ENCODE measurements at places on chromosomes 12 and 14.

- no peak for DNase-seq
These were observed 54.1 kb upstream of the ARHGAP5 start for GRCh38 chr14:32022938-32023466.

DNA sequence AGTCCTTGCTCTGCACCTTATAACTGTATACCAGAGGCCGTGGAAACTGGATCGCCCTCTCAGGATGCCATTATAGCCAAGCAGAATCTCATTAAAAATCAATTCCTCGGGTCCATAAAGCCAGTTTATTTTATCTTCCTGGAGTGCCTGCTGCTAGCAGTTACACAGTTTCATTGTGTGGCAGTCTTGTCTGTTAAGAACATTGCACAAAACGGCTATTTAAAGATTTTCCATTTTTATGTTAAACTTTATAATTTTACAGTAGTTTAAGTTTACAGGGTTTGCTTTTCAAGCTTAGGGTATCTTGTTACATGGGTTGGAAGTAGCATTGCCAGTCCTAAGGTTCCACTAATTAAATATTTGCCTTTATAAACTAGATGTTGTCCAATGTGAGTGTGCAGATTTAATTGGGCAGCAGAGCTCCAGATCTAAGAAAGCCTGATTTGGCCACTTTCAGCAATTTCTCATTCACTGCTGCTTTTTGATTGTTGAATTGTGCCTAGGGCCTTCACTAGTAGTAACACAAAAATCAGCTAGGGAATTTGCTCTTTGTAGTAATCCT is 17.0 kb downstream of the TMEM30B start:
- DNase-seq = no peak

DNA sequence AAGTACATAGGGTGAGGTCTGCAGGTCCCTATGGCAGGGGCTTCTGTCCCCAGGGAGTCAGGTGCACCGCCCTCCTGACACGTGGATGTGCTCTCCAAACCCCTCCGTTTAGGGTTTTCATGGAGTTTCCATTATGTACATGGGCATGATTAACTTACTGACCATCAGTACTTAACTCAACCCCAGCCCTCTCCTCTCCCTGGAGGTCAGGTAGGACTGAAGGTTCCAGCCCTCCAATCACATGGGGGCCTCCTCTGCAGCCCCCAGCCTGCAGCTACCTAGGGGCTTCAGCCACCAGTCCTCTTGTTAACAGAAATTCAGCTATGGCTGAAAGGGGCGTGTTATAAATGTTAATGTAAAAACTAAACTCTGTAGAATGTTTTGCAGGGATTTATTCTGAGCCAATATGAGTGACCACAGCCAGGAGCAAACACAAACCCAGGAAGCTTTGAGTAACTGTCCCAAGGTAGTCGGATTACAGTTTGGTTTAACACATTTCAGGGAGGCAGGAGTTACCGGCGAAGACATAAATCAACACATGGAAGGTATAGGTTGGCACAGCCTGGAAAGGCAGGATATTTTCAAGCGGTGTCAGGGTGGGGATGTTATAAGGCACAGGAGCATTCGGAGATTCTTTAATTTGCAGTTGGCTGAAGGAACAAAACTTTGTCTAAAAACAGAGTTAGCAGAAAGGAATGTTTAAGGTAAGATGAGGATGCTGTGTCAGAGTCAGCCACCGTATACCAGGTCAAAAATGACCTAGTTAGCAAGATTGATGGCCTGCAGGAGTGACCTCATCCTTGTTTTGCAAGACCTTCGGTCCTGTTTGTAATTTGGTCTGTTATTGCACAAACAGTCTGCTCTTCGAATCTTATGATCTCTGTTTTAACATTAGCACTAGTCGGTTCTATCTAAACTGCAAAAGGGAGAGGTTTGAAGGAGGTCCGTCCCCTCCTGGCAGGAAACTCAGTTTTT is 75.2 kb downstream of the TNFAIP2 start:
- DNase-seq = no peak

DNA sequence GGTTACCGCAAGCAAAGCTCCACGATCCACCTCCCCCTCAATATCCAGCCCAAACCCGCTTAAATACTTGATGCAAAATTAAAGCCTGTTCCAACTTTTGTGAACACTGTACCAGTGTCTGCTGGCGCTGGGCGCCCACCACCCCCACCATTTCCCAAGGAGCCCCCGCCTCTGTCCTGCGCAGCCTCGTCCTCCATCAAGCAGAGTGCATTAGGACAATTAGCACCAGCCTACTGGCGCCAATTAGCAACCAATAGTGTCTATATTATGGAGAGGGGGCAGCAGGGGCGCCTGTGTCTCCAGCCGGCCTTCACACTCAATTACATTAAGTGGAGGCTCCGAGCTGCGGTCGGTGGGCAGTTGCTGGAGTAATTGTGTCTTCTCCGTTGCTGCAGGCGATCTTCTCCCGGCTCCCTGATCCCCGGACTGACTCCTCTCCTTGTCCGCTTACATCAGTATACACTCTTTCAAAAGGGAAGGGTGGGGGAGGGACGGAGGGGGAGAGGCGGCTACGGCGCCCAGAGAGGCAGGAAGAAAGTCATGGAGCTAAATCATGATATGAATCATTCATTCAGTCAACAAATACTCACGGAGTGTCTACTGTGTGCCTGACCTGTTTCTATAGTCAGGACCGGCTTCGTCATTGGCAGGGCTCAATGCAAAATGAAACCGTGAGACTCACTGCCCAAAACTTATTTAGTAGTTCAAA is 707.3 kb downstream of the MED13L start:
- no peak for DNase-seq

- DNase-seq = no peak
These were observed 201.1 kb downstream of the MED13L start for GRCh38 chr12:116076399-116076798.

DNA sequence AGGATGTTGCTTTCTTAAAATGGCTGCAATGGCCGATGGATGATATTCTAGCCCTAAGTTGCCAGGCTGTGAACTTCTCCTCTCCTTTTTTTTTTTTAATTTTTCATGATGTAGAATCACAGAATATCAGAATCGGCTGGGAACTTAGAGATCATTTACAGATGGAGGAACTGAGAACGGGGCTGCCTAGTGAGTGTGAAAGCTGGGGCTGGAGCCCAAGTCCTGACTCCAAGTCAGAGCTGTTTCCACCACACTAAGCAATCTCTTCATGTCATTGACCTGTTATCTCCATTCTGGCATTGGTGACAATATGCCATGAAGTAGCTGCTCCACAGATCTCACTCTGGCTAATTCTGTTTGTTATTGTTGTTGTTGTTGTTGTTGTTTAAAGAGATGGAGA is 121.7 kb downstream of the SLC38A1 start:
- DNase-seq = peak; percentile 7

- DNase-seq = no peak
These were observed 311.2 kb downstream of the SEC23A start for GRCh38 chr14:38791862-38792261.

DNA sequence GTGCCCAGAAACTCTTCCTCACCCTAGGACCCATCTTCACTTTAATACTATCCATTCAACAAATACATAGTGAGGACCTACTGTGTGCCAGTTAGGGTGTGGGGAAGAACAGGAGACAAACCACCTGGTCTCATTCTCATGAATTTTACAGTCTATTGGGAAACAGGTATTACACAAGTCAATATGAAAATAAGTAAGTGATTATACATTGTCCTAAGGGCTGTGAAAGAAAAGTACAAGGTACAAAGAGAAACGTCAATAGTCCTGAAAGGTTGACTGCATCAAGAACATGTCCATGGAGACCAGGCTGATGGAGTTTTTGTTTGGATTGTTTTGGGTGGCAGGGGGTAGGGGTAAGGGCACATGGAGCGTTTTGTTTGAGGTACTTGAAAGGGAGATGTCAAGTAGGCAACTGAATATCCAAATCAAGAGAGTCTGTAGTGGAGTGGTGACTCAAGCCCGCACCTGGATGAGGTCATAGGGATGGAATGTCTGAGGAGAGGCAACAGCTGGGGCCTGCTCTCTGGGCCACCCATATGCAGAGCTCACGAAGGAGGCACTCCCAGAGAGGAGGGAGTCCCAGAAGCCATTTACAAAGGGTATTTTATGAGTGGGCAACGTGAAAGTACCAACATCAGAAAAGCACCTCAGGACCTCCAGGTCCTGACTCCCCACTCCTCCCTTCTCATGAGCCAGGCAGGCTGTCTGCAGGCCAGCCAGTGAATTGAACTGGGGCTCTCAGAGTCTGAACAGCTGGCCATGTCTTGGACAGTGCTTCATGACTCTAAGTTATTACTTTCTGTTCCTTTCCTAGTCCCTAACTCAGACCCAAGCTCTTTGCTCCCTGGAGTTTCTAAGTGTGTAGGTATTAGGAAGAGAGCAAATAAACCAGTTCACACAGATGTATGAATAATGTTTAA is 272.0 kb downstream of the ZFP36L1 start:
- DNase-seq = no peak

- no peak for DNase-seq
These were observed 36.7 kb upstream of the RESF1 start for GRCh38 chr12:31922341-31923062.

- DNase-seq = no peak
These were observed 85.7 kb downstream of the BTG1 start for GRCh38 chr12:92059960-92060359.

DNA sequence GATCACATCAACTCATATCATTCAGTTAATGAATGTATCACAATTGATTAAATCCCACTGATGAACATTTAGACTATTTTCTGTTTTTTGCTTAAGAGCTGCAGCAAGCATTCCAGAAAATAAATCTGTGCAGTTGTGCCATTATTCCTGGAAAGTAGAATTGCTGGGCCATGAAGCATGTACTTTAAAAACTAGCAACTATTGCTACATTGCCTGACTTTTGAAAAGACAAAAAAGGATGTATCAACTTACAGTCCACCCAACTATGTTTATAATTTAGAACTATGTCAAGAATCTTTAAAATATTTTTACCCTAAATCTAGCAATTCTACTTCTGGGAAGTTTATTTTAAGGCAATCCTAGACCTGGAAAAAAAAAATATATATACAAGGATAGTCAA is 33.4 kb upstream of the ERGIC2 start:
- DNase-seq = no peak

DNA sequence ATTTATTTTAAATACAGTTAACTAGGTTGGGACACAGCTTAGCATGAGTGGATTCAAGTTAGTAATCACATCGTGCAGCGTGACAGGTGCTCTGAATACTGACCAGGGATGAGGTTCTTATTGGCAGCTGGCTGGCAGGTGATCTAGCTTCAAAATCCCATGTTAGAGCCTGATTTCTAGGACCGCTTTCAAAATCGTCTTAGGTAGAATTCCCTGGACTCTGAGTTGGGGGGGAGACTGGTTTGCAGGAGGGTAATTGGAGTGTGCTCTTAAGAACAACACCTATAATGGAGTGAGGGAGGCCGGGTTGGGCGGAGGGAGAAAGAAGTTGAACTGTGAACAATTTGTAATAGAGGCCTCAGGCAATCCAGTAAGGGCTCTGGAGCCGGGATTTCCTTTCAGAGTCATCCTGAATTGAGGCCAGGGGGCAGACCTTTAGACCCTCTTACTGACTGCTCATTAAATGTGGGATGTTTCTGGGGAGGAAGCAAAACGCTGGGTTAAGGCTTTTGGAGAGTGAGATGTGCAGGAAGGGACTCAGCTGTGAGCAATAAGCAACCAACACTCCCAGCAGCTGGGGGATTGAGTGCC is 874 bp upstream of the YARS2 start:
- no peak for DNase-seq

DNA sequence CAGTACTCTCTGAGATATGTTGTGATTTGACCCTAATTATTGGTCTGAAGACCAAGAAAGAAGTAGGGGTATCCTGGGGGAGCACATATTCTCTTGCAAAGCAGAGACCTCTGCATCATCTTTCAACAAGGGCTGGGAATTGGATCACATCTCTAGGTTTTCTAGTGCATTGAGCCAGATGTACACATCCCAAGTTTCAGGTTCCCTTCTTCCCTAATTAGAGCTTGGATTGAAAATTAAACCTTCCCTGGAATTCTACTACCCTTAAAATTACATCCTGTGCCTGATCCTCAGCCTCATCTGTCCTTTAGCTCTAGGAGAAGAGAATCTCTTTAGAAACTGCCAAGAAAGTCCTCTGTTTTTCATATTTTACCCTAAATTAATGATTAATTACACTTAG is 839.6 kb downstream of the SLC6A15 start:
- DNase-seq = no peak

DNA sequence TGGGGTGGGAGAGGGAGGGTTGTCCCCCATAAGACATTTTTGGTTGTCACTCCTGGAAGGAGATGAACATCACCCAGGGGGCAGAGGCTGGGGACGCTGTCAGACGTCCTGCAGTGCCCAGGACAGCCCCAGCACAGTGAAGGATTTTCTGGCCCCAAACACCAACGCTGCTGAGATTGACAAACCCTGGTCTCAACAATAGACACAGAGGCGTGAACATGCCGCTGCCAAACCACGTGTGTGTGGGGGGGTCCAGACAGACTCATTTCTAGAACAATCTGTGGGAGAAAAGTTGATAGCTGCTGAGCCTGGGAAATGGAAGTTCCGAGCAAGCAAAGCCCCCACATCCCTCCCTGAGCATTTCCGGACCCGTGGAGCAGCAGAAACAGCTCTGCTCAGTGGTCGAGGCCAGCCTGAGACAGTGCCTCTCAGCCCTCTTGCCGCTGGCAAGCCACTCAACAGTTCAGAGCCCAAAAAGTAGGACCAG is 43.8 kb upstream of the CLMN start:
- no peak for DNase-seq

- DNase-seq = no peak
These were observed 240.4 kb upstream of the FAR2 start for GRCh38 chr12:28908646-28909045.
